Pancreas (tissue), 10 donors: ENCODE measurements at places on chromosomes 11 and 22. TPM values are rescaled to one million over a fixed set of nuclear protein-coding genes. Genes with fewer than 3 reads are reported as not detected.

CRYBA4 gene
- not detected for total RNA-seq

CCDC188 gene
- total RNA-seq: 0.31 TPM

SEC14L6 gene
- 1.8 TPM for total RNA-seq

LARGE1 gene
- total RNA-seq: 15.7 TPM

- DNase-seq: no peak
These were observed 418.5 kb upstream of the SYN3 start for GRCh38 chr22:33476716-33477115.

GRCh38 chr11:74842967-74843366 is 94.3 kb downstream of the RNF169 start:
- DNase-seq: no peak

GRCh38 chr11:71543866-71544265 is 4.4 kb upstream of the KRTAP5-9 start:
- DNase-seq: no peak

- no peak for DNase-seq
These were observed 57.0 kb upstream of the ADORA2A start for GRCh38 chr22:24370401-24370800.

GRCh38 chr11:26944866-26945664 is 48.8 kb upstream of the FIBIN start:
- DNase-seq: no peak

GRCh38 chr11:99739464-99740089 is 718.8 kb downstream of the CNTN5 start:
- DNase-seq: no peak

- DNase-seq: no peak
These were observed 68.4 kb downstream of the CACNA1I start for GRCh38 chr22:39638958-39639357.

- DNase-seq: no peak
These were observed 787.7 kb downstream of the NTM start for GRCh38 chr11:132158091-132158490.

- DNase-seq: no peak
These were observed 44.9 kb upstream of the VSTM5 start for GRCh38 chr11:93895106-93895862.

DNA sequence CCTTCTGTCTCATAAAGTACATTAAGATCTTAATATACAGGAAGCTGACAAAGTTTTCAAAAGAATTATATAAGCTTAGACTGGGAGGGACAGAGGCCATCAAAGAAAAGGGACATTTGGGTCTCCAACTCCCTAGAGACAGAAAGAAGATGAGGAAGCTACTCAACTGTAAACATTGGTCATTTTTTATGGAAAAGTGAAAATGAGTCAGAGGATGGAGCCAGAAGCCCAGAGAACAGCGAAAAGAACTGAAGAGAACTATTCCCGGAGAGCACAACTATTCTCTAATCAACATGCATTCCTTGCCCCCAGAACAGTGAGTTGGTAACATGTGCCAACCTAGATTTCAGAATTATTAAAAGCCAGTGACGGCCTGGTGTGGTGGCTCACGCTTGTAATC is 779.3 kb downstream of the DLG2 start:
- no peak for DNase-seq
